SJCRH30 (cell line): ENCODE measurements at places on chromosomes 3 and 15. TPM values are rescaled to one million over a fixed set of nuclear protein-coding genes. Genes with fewer than 3 reads are reported as not detected.
A peak's percentile ranks its signal among the peaks of the same experiment; 100 is the strongest.

DNA sequence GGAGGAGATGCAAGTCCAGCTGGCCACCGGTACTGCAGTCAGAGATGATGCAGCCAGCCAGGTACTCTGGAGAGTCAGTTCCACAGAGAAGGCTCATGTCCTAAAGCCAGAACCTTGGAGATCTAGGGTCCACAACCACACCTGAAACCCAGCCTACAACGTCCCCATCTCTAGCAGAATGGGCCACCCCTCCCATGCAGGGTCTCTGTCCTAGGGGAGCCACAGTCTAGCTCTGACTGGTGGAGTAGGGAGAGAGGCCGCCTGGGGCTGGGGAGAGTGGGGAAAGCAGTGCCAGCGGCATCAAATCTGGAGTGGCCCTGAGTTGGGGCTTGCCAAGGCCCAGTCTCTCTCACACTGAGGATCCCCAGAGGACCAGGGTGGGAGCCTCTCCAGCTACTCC, 43.5 kb downstream of the PTH1R start:
- H3K4me3 ChIP-seq = no peak overlapping the region
- H3K4me1 ChIP-seq = peaks cover 6% of the 10 kb centered on the region
- H3K36me3 ChIP-seq = peaks cover 76% of the 10 kb centered on the region
- no peak for DNase-seq

GRCh38 chr15:41797201-41797944, 23.1 kb downstream of the MAPKBP1 start:
- H3K4me1 ChIP-seq = peaks cover 2% of the 10 kb centered on the region
- no peak overlapping the region for H3K4me3 ChIP-seq
- no peak for DNase-seq
- H3K27ac ChIP-seq = no peak overlapping the region
- no peaks in the 10 kb centered on the region for H3K27me3 ChIP-seq

DNA sequence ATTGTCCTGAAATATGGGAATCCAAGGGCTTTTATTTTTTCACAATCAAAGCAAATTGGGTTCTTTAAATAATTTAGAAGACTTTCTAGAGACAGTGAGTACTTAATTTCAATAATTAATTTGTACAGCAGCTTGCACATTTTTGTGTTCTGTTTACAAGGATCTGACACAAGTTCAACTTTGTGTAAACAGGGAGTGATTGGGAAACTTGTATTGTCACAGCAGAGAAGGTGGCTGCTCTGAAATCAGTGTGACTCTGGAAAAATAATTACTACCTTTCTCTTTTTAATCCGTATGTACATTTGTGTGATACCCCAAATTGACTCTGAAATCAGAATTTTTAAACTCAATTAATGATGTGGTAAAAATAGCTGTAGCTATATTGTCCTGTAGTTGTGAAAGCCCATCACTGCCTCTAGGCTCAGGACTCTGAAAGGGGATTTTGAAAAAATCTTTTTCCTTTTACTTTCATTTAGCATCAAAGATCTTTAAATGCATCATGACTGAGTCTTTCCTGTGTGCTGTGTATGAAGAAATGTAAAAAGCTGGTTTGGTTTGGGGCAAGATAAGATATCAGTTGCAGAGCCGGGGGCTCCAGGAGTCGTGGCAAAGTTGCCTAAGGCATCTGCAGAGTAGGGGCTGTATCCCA, 45.1 kb downstream of the MFSD1 start:
- H3K4me1 ChIP-seq = no peaks in the 10 kb centered on the region
- no peak overlapping the region for H3K4me3 ChIP-seq
- H3K27me3 ChIP-seq = no peaks in the 10 kb centered on the region
- no peaks in the 10 kb centered on the region; the same call in 1 of the 2 replicates for H3K36me3 ChIP-seq

- H3K4me3 ChIP-seq = peak overlapping the region; percentile 68
- H3K4me1 ChIP-seq = peaks cover 7% of the 10 kb centered on the region
- H3K27ac ChIP-seq = no peak overlapping the region; the same call in 1 of the 2 replicates
- no peak for DNase-seq
- no peaks in the 10 kb centered on the region; the same call in 1 of the 2 replicates for H3K36me3 ChIP-seq
Measured at GRCh38 chr3:150762662-150763121, 277 bp downstream of the SIAH2 start.

DNA sequence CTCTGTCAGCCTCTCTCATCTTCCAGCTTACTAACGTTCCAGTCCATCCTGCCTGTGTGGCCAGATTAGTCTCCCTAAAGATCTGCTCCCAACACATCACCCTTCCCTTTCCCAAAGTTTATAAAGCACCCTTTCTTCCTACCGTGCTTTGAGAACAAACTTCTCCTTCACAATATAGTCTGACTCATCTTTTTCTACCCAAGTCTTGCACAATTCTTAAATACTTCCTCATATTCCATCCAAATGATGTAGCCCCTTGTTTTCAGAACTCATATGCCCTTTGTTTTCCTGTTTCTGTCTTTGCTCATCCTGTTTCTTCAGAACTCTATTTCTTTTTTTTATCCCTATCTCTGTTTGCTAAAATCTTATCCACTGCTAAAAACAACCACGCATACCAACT, 326.8 kb downstream of the MFSD1 start:
- H3K36me3 ChIP-seq = no peaks in the 10 kb centered on the region
- H3K27ac ChIP-seq = no peak overlapping the region
- DNase-seq = no peak
- H3K27me3 ChIP-seq = no peaks in the 10 kb centered on the region
- no peaks in the 10 kb centered on the region for H3K4me1 ChIP-seq

Gene ATP13A5
- 0.03 and 0.06 TPM in 2 replicates for total RNA-seq

Gene GRAMD2A
- 0.35 TPM in 1 of 2 replicates, not detected in the other for total RNA-seq

Gene GPR171
- not detected in 2 replicates for total RNA-seq

Gene MYZAP
- 13.0 and 15.9 TPM in 2 replicates for total RNA-seq

Gene MESP2
- not detected in 2 replicates for total RNA-seq

Gene CHRD
- total RNA-seq = 8.2 and 9.0 TPM in 2 replicates

Gene GNAT1
- total RNA-seq = 0.14 TPM in 1 of 2 replicates, not detected in the other

Gene GLDN
- 0.18 and 0.43 TPM in 2 replicates for total RNA-seq
